ENCODE measurements at places on chromosomes 3 and 15. TPM values are rescaled to one million over a fixed set of nuclear protein-coding genes. Genes with fewer than 3 reads are reported as not detected.

The RETNLB gene
- not detected for total RNA-seq

The TADA3 gene
- 28.5 TPM for total RNA-seq

The C2CD4B gene
- total RNA-seq, result 36.1 TPM

The HTR3C gene
- not detected for total RNA-seq

The DOCK3 gene
- under 0.01 TPM for total RNA-seq

The PYGO1 gene
- total RNA-seq, result 0.32 TPM

The BLM gene
- 6.6 TPM for total RNA-seq

The EAF1 gene
- 21.3 TPM for total RNA-seq

The GNAT1 gene
- not detected for total RNA-seq

The CDHR4 gene
- total RNA-seq, result not detected

The ANKRD34C gene
- total RNA-seq, result not detected

The MYLK gene
- 127 TPM for total RNA-seq

The CFAP100 gene
- total RNA-seq, result not detected

The NTRK3 gene
- total RNA-seq, result not detected

The IMPG2 gene
- total RNA-seq, result 0.16 TPM

The GP9 gene
- total RNA-seq, result not detected

The FBXW12 gene
- total RNA-seq, result not detected

The PTH1R gene
- total RNA-seq, result 0.06 TPM

The SEC22C gene
- 81.4 TPM for total RNA-seq

The ASB14 gene
- not detected for total RNA-seq

The SFMBT1 gene
- total RNA-seq, result 1.8 TPM

Data from bladder microvascular endothelial cell (primary cell).